ENCODE measurements at places on chromosomes 1 and 21.

DNA sequence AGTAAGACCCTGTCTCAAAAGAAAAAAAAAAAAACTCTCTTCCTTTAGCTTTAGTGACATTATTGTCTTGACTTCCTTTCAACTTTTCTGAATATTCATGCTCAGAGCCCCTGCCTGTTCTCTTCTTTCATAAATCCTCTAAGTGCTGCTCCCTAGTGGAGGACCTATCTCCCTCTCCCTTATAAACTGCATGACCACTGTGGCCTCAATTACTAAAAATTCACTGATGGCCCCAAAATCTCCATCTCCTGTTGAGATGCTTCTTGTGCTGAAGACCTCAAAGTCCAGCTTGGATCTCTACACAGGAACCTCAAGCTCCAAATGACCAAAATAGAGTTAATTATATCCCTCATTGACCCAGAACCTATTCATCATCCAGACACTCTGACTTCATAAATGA is 7.8 kb downstream of the ITLN1 start:
- DNase-seq, result no peak

- DNase-seq, result no peak
Measured at GRCh38 chr1:21939650-21940374, 2.7 kb upstream of the HSPG2 start.

- DNase-seq, result no peak
Measured at GRCh38 chr1:60071296-60071695, 2.3 kb downstream of the C1orf87 start.

DNA sequence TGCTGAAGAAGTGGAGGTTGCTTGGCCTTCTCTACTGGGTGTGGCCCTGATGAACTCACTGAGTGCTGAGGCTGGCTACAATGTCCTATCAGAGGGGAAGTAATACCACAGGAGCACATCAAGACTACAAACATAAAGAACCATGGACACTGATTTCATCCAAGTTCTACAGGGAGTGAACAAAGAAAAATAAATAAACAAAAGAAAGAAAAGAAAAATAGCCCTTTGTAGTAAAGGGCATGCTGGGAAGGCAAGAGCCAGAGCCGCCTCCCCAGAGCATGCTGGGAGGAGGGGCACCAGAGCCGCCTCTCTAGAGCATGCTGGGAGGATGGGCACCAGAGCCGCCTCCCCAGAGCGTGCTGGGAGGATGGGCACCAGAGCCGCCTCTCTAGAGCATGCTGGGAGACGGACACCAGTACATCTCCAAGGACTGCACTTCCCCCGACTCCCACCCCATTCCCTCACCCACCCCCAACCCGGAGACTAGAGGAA is 65.9 kb downstream of the LAMC2 start:
- peak; percentile 31 for DNase-seq

- DNase-seq, result peak; percentile 62
Measured at GRCh38 chr1:12014141-12014991, 4.9 kb upstream of the MIIP start.

DNA sequence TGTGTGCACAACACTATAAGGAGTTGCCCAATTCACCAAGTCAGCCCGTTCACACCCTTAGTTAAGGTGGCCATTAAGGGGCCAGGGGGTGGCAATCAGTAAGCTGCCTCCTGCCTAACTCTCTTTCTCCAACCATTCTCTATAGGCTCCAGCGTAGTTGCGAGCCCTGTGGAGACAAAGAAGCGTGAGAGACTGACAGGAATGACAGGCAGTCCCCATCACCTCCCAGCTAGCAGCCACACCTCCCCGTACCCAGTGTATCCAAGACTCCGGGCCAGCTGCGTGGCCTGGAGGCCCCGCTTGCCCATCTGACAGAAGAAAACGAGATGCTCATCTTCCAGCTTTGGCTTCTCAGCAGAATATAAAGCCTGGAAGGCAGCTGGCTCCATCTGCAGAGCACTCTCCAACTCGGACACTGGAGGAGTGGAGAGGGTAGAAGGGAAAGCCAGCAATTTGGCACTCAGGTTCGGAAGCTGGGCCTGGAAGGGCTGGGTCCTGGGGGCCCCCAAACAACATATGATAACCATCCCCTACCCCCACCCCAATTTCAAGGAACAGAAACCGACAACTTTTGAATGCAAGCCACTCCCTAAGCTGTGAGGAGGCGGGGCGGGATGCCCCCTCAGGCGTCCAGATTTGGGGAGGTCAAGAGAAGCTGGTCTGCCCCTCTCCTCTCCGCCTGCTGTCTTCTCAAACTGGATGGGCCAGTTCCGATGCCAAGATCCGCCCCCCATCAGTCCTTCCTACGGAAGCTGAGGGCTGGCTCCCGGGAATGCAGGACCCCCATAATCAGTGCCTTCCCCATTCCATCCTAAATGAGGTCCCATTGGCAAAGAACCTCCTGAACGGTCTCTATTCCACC is 872 bp downstream of the TSTD1 start:
- no peak for DNase-seq

DNA sequence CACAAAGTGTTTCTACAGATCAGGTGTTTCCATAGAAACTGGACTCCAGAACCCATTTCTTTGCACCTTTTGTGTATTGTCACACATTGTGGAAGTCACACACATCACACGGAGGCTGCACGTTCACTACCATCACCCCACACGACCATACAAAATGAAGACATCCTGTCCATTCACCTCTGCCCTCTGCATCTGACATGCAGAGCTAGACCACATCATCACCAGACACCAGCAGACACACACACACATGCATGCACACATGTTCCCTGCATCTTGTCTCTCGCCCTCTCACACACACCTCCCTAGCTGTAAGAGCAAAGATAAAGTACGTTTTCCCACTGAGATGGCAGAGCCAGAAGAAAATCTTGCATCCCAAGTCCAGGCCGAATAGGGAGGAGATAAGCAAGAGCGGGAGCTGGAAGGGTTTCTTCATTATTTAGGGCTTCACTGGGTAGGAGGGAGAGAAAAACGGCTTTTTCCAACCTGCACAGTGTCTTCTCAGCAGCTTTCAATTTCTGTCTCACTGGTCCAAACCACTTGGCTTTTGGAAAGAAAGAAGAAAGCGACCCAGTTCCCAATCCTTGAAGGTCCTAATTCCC is 709 bp downstream of the PRELP start:
- DNase-seq, result no peak

- no peak for DNase-seq
Measured at GRCh38 chr1:110800079-110800478, 72.9 kb upstream of the CD53 start.

DNA sequence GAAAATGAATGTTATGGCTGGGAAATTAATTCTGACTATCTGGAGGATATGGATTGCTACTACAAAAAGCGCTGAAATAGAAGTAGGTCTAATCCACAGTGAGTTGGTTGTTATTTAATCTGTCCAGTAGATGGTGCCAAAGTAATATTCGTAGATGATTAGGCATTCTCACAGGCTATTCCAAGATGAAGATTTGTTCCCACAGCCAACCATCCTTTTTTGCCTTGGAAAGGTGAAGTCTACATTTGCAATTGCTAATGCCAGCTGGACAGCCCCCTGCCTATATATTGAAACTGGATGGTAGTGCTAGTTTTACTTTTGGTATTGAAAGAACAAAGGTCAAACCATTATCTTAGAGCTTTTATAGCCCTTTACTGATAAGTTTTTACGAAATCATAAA is 43.8 kb downstream of the RBM11 start:
- DNase-seq, result no peak

- no peak for DNase-seq
Measured at GRCh38 chr1:91981996-91982609, 32.9 kb downstream of the BRDT start.

- no peak for DNase-seq
Measured at GRCh38 chr21:42722153-42722552, 68.7 kb downstream of the PDE9A start.

DNA sequence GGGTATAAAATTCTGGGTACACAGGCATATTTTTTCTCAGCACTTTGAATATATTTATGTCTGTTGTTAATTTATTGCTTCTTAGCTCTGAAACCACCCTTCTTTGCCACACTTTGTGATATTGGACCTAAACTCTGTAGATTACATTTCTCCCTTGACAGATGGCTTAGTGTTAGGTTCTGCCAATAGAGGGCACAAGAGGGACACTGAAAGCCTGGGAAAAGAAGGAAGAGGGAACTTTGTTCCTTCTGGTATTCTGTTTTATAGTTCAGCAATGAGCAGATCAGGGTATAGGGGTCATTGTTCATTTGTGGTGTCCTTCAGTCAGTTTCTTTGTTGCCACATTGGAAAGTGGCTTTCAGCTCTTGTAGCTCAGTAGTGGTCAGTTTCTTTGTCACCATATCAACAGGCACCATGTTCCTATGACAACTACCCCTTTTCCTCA is 423.5 kb upstream of the PROX1 start:
- no peak for DNase-seq

DNA sequence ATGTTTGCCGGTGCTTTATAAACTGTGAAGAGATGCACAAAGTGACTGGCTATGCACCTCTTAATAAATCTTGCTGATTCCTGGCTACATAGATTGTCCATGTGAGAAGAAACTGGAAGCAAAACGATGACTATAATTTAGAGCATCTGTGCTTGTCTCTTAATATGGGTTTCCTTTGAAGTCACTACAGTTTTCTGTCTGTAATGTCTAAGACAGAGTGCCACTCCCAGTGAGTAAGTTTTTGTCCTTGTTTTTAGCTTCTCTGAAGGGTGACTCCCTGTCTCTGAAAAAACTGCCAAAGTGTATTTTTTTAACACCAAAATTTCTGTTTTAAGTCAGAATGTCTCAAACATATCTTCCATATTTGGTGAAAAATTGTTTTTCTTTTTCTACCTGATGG is 175.1 kb downstream of the FASLG start:
- no peak for DNase-seq

DNA sequence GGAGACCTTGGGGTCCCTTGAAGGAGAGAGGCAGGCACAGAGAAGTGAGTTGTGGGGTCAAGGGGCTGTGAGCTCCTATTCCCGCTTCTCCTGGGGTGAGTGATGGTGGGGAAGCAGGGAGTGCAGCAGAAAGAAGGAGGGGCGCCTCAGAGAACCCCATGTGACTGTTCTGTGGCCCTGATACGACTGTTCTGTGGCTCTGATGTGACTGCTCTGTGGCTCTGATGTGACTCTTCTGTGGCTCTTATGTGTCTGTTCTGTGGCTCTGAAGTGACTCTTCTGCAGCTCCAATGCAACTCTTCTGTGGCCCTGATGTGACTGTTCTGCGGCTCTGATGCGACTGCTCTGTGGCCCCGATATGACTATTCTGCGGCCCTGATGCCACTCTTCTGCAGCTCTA is 29.9 kb upstream of the UMODL1 start:
- no peak for DNase-seq

DNA sequence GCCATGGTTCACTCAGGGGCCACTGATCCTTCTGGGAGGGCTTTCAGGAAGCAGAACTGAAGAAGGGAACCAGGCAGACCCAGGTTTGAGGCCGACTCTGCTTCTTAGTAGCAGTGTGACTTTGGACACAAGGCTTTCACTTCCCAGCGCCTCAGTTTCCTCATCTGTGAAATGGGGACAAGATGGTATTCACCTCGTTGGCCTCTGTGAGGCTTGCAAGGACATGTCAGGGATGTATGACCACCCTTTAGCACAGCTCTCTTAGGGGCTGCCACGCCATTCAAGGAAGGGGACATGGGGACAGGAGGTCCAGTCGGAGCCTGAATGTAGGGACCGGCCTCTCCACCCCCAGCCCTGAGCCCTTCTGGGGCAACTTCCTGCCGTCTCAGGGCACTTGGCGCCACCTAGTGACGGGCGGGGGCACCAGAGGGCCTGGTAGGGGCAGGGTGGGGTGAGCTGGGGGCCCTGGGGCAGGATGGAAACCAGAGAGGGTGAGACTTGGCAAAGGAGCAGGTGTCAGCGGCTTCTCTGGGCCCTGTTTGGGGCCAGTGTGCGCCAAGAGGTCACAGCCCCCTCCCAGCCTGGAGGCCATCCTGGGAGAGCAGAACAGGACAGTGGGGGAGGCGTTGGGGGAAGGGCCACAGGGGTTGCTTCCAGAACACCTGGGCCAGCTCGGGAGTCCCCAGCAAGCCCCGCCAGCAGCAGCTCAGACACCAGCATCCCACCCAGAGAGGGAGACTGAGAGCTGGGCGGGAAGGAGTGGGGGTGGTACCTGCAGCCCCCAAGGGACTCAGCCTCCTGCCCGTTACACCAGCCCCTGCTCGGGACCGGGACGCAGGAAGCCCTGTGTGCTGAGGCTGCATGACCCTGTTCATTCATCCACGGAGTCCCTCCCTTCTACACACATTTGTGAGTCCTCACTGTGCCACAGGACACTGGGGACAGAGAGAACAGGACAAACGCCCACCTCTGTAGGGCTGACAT is 102.5 kb upstream of the TARDBP start:
- DNase-seq, result peak; percentile 81

GRCh38 chr1:27560268-27561123 is 43.4 kb downstream of the AHDC1 start:
- DNase-seq, result no peak

DNA sequence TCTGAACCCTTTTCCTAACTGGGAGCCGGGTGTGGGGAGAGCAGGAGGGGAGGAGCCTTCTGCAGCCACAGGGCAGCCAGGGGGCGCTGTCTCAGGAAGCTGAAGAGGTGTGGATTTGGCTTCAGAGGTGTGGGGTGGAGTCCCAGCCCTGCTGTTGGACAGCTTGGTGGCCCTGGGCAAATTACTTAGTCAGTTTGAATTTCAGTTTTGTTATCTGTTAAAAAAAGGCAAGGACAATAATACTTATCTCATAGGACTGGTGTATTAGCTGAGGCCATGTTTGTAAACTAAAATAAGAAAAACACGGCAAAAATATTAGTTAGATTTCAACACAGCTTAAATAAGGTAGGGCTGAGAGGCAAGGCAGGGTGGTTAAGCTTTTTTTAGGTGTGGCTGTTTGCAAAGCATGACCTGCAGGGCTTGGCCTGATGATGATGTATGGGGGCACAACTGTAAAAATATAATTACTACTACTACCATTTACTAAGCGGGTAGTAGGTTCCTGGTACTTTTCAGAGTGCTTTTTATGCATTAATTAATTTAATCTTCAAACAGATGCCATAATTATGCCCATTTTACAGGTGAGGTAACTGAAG is 111.8 kb downstream of the PLXNA2 start:
- DNase-seq, result peak; percentile 90

DNA sequence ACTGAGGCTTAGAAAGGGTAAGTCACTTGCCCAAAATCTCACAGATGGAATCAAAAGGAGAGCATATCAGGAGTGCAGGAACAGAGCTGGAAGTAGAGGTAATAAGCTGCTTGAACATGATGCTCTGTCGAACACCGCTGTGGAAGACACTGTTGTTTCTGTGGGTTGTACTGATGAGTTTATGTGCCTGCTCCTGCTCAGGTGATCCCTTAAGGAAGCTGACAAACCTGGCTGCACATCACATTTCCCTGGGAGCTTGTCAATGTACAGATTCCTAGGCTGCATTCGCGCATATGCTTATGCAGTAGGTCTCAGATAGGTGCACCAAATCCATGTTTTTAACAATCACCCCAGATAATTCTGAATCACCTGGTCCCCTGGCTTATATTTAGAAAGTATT is 79.7 kb downstream of the ZNF326 start:
- DNase-seq, result peak; percentile 51

GRCh38 chr1:227765261-227766014 is 30.2 kb downstream of the SNAP47 start:
- DNase-seq, result no peak

All from islet precursor cell (in vitro differentiated cells).